ENCODE measurements at places on chromosomes 12 and 14. TPM values are rescaled to one million over a fixed set of nuclear protein-coding genes. Genes with fewer than 3 reads are reported as not detected.

The PTPRR gene
- not detected for total RNA-seq

The C14orf93 gene
- total RNA-seq: 8.4 TPM

The RNASE3 gene
- total RNA-seq: not detected

- H3K4me3 ChIP-seq: no peak overlapping the region
- no peak for DNase-seq
- H3K36me3 ChIP-seq: no peaks in the 10 kb centered on the region
- H3K4me1 ChIP-seq: peaks cover 6% of the 10 kb centered on the region
- no peak overlapping the region for H3K27ac ChIP-seq
These were observed 238.0 kb downstream of the BCL11B start for GRCh38 chr14:99033951-99034350.

DNA sequence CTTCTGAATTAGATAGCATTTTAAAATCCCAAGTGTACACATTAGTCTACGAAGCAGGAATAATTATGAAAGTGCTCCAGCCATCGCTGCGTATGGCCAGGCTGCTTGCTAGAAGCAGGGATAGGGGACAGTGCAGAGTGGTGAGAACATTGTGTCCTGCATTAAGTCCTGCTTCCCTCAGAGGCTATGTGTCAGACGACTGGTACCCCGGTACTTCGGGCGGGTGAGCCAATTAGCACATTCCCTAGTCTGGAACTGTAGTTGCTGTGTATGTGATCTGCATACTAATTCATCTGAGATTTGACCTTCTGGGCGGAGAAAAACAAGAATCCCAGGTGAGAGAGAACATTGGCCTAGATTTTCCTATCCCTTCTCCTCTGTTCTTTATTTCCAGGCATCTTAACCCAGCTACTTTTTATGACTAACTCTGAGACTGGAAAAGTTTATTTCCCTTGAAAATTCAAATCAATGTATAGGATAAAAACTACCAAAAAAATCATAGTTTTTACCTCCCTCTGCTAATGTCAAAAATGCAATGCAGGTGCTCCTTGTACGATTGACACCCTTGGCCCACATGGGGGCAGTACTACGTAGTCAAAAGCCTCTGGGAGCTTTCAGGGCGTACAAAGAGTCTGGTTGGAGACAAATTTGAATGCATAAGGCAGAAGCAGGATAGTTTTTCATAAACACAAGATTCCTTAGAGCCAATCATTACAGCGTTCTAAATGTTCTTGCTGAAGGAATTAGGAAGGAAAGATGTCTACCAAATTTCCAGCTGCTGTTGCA, 764.3 kb downstream of the NOVA1 start:
- no peaks in the 10 kb centered on the region for H3K4me1 ChIP-seq
- no peak overlapping the region for H3K4me3 ChIP-seq
- DNase-seq: no peak
- H3K27me3 ChIP-seq: no peaks in the 10 kb centered on the region
- H3K36me3 ChIP-seq: no peaks in the 10 kb centered on the region
